Natural killer cell treated with Interleukin-12 subunit alpha and Interleukin-12 subunit beta and Interleukin-15 and Interleukin-18, amount 100 ng/mL, for 72 hours (primary cell): ENCODE measurements at places on chromosomes 5 and 9. TPM values are rescaled to one million over a fixed set of nuclear protein-coding genes. Genes with fewer than 3 reads are reported as not detected.

TAF11L5 gene
- total RNA-seq, result not detected

OR13C5 gene
- total RNA-seq, result not detected

C9 gene
- not detected for total RNA-seq

RNF183 gene
- total RNA-seq, result not detected

HARS1 gene
- 104 TPM for total RNA-seq

PCDHB9 gene
- total RNA-seq, result 0.17 TPM

TMEM203 gene
- total RNA-seq, result 43.9 TPM

HACD4 gene
- 3.1 TPM for total RNA-seq

GGTA1 gene
- total RNA-seq, result not detected

SLC6A18 gene
- not detected for total RNA-seq

SOHLH1 gene
- not detected for total RNA-seq

PRLR gene
- not detected for total RNA-seq

SHB gene
- 0.14 TPM for total RNA-seq

RMRP gene
- 3,856 TPM for total RNA-seq

ZSWIM6 gene
- 9.8 TPM for total RNA-seq
